ENCODE measurements at places on chromosomes 11 and 22.

DNA sequence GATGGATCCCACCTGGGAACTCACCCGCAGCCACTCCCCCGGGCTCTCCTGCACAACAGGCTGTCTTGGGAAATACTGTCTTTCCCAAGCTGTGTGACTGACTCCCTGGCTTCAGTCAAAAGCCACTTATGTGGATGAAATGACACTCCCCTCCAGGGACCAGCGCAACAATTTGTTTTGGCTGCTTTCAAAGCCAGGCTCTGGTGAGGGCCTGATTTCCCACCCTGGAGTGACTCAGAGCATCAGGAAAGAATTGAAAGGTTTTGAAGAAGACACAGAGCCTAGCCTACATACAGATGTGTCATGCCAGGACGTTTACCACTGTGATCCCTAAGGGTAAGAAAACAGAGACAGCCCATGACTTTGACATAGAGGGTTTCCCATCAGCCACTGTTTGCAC, 550.5 kb downstream of the MIAT start:
- DNase-seq = no peak

DNA sequence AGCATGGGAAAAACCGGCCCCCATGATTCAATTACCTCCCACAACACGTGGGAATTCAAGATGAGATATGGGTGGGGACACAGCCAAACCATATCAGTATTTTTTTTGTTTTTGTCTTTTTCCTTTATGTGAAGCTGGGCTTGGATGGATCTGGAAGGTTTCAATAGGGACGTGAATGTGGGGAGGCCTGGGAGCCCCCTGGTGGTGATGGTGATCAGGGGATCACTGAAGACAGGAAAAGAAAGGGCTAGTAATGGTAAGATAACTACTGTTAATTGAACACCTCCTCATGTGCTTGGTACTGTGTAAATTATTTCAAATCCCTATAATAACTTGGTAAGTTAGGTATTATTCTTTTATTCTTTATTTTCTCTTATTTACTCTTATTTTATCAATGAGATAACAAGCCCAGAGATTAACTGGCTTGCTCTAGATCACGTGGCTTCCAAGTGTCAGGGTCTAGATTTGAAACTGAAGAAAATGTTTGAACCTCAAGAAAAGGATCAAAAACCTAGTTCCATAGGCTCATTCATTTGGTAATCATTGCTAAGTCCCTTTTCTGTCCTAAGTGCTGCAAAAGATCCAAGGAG, 364.2 kb downstream of the TENM4 start:
- no peak for DNase-seq

- no peak for DNase-seq
Observed at GRCh38 chr22:47740109-47740805, 977.8 kb downstream of the TBC1D22A start.

DNA sequence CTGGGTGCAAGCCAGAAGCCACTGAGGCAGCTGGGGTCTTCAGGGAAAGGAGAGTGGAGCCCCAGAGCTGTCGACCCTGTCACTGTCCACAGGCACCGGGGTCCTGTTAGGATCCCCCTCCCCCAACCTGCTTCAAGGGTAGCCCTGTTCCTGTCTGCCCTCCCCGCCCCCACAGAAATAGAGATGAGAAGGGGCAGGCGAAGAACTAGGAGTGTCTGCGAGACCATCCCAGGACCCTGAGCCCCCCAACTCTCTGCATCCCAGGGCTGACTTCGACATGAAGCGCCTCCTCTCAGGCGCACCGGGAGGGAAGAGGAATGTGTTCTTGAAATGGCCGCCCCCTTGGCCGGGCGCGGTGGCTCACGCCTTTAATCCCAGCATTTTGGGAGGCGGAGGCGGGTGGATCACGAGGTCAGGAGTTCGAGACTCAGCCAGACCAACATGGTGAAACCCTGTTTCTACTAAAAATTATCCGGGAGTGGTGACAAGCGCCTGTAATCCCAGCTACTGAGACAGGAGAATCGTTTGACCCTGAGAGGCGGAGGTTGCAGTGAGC, 607 bp upstream of the ZNF70 start:
- DNase-seq = peak; percentile 35

GRCh38 chr11:12842933-12843636, 166.0 kb upstream of the RASSF10 start:
- DNase-seq = no peak

- no peak for DNase-seq
Observed at GRCh38 chr11:92443199-92443598, 218.6 kb downstream of the FAT3 start.

GRCh38 chr11:113867843-113868503, 7.4 kb downstream of the USP28 start:
- no peak for DNase-seq

DNA sequence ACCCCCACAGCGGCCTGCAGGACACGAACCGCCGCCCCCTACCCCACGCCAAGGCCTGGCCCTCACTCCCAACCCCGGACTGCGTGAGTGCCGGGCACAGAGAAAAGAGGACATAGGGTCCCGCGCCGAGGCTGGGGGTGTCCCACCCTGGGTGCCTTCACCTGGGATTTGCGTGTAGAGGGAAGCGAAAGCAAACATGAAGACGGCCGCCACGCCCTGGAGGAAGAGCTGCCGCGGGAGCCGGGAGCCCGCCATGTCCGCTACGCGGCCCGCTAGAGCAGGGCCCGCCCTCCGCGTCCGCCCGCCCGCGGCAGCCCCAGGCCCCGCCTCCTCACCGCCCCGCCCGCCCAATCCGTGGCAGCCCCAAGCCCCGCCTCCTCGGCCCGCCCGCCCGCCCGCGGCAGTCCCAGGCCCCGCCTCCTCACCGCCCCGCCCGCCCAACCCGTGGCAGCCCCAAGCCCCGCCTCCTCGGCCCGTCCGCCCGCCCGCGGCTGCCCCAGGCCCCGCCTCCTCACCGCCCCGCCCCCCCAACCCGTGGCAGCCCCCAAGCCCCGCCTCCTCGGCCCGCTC, at the start of gene LMF2:
TSS of gene LMF2 (minus strand) at position 282 of the 570 bp plus-strand sequence. CDS start at position 255, 27 bp downstream.
- no peak for DNase-seq

DNA sequence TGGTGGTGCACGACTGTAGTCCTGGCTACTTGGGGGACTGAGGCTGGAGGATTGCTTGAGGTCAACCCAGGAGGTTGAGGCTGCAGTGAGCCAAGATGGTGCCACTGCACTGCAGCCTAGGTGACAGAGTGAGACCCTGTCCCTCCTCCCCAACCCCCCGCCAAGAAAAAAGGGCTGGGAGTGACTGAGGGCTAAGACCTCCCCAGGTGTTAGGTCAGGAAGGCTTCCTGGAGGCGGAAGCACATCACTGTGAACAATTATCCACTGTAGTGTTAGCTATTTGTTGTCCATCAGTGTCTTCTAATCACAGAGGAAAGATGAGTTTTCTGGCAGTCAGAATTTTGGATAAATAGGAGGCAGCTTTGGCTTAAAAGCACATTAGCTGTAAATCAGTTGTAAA, 8.8 kb downstream of the YDJC start:
- DNase-seq = no peak

- DNase-seq = no peak
Observed at GRCh38 chr11:65206901-65207300, 25.2 kb downstream of the CAPN1 start.

DNA sequence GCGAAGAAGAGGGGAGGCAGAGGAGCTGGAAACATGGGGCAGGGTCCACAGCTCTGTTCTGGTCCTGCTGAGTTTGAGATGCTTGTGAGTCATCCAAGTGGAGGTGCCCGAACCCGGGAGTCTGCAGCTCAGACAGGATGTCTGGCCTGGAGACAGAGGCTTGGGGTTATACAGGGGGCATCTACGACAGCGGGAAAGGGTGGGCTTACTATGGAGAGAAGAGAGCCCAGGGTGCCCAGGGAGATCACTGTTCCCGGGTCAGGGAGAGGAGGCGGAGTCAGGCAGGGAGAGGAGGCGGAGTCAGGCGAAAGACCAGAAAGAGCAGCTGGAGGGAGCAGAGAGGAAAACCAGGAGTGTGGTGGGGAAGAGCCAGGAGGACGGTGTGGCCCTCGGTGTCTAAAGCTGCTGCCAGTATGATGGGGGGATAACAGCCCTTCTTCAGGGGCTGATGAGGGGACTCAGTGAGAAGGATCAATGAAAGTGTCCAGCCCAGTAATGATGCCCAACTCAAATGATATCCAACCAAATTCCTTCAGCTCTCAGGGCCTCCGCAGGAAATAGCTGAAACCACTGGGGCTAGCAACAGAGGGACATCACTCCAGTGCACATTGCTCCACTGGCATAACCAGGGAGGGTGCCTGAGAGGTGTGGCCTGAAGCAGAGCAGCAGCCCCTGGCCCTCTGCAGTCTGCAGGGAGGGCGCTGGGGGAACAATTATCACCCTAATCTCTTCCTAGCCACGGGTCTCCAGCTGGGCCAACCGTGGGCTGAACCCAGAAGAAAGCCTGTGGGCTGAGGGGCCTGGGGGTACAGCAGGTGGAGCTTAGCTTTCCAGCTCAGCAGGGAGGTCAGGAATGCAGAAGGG, 2.6 kb upstream of the LTBP3 start:
- DNase-seq = peak; percentile 28

DNA sequence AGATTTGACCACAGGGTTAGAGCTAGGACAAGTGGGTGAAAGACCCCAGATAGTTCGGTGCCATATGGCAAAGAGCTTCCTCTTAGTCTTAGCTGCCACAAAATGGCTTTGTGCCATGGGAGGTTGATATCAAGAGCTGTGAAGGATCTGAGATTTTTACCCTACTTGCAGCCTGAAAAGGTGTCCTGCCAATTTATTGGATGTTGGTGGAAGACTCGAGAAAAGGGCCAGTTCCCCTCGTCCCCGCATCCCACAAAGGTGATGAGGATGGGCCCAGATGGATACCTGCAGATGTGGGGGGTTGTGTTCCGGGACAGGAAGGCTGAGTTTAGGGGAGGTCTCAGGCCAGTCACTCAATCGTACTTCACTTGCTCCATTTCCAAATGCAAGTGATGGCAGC, 27.2 kb downstream of the YDJC start:
- no peak for DNase-seq

- no peak for DNase-seq
Observed at GRCh38 chr11:77636731-77637344, 756 bp downstream of the CLNS1A start.

DNA sequence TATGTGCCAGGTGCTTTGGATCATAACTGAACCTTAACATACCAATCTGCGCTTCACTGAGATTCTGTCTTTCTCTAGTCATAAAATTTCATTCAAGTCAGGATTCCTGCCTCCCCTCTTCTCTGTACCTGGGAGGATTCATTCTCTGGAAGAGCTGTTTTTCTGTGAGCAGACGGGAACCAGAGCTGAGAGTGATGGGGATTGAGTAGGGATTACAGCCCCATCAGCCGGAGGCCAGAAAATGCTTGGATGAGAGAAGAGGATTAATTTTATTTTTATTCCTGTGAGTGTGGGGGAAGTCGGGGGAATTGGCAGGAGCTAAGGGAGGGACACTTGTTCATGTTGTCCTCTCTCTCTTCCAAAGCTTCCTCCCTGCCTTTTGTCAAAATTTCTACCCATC, 4.7 kb downstream of the STX3 start:
- DNase-seq = no peak

- DNase-seq = no peak
Observed at GRCh38 chr11:106271686-106272085, 194.2 kb downstream of the AASDHPPT start.

DNA sequence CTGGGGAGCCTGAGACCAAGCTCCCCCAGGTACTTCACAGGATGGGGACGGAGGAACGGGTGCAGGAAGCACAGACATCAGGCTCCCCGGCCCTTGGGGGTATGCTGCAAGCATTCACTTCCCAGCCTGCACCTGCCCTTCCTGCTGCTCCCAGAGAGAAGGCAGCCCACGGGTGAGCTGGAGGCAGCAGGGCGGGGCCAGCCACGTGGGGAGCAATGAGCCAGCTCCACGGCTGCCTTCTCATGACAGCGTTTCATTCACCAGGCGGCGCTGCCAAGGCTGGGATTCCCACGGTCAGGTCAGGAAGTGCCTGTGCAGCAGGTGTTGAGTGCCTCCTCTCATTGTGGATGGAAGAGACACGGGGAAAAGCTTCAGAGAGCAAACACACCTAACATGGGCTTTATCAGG, 14.5 kb upstream of the PHLDA2 start:
- no peak for DNase-seq

DNA sequence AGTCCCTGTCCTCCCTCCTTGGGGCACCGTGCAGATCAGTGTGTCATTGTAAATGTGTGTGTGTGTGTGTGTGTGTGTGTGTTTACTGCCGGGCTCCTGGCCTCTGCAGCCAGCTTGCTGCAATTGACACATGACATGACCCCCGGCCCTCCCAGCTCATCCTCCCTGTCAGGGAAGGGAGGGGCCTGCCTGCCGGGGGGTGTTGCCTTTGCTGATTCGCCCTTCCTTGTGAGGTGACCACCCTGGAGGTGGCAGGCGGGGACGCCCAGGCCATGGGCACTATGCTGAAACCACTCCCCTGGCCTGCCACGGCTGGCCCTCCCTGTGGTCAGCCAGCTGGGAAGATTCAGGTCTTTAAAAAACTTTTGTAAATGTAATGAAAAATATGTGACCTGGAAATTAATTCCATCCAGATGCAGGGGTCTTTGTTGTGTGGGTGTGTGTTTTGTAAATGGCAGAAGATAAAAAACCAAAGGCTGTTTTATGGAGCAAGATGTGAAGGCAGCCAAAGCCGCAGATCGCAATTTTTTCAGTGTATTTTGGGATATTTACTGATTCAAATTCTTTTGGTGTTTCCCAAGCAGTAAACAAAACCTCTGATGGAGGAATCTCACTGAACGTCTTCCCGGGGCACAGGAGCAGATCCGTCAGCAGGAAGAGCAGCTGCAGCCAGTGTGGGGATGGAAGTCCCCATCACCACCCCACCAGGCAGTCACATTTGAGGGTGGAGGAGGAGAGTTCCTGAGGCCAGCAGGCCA, 23.2 kb downstream of the SHISAL1 start:
- DNase-seq = no peak

- DNase-seq = no peak
Observed at GRCh38 chr22:44407987-44408828, 89.8 kb downstream of the RTL6 start.

DNA sequence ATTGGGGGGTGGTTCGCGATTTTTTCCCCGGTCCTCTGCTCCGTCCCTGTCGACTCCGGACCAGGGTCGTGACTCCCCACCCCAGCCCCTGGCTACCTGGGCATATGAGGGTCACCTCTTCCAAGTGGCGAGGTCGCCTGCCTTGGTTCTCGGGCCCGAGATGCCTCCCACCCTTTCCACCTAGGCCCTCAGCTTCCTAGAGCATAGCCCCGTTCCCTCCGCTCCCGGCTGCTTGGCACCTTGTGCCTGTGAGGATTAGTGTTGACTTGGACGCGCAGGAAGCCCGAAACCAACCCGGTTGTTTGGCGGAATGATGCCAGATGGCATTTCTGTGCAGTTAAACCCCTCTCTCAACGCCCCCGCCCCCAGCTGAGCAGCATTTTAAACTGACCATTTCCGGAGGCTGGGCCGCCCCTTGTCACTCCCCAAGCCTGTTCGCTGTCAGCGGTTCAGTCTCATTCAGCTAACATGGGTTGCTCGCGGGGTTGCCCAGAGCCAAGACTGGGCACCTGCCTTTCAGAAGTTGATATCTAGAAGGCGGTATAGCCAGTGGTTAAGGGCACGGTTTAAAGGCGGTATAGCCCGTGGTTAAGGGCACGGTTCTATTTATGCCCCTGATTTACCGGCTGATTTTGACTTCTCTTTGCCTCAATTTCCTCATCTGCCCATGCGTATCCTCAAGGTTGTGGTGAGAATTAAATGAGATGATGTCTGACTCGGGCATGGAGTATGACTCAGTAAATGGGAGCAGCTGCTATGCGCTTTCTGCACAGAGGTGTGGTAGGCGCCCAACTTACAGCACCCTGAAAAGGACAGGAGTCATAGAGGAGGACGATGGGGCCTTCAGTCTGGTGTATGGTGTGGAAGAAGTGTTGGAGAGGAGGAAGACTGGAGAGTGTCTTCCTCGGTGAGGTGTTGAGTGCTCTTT, 639 bp downstream of the INCENP start:
- DNase-seq = peak; percentile 24

GRCh38 chr11:12876988-12877387, 132.1 kb upstream of the RASSF10 start:
- peak; percentile 48 for DNase-seq

- DNase-seq = no peak
Observed at GRCh38 chr11:12390687-12391110, 13.3 kb downstream of the PARVA start.
